Purkinje cell (primary cell): ENCODE measurements at places on chromosomes 3 and 15. TPM values are rescaled to one million over a fixed set of nuclear protein-coding genes. Genes with fewer than 3 reads are reported as not detected.

The CEMIP gene
- 0.24 and 2.6 TPM in 2 replicates for polyA plus RNA-seq

The ACAN gene
- polyA plus RNA-seq: not detected in 2 replicates

The CHL1 gene
- 25.2 and 62.3 TPM in 2 replicates for polyA plus RNA-seq

The TIPIN gene
- 18.1 and 18.4 TPM in 2 replicates for polyA plus RNA-seq

The CAPN7 gene
- polyA plus RNA-seq: 15.4 and 32.0 TPM in 2 replicates

The STRA6 gene
- polyA plus RNA-seq: not detected in 2 replicates

The BDH1 gene
- 5.0 and 9.7 TPM in 2 replicates for polyA plus RNA-seq

The SPATA12 gene
- polyA plus RNA-seq: not detected in 2 replicates

The NMB gene
- 1.4 and 6.1 TPM in 2 replicates for polyA plus RNA-seq

The AKAP13 gene
- 4.8 and 17.7 TPM in 2 replicates for polyA plus RNA-seq

The KBTBD13 gene
- not detected in 2 replicates for polyA plus RNA-seq

The DAZL gene
- not detected in 2 replicates for polyA plus RNA-seq

The GALNT15 gene
- 0.14 and 1.0 TPM in 2 replicates for polyA plus RNA-seq

The CAMK2N2 gene
- polyA plus RNA-seq: 27.7 and 48.7 TPM in 2 replicates

The ANKRD34C gene
- 4.0 and 5.0 TPM in 2 replicates for polyA plus RNA-seq
